ENCODE measurements at places on chromosomes 12 and 14.

- DNase-seq: no peak
Measured at GRCh38 chr14:91005716-91006115, 54.7 kb downstream of the RPS6KA5 start.

GRCh38 chr12:132065609-132066344 is 78.3 kb downstream of the DDX51 start:
- no peak for DNase-seq

DNA sequence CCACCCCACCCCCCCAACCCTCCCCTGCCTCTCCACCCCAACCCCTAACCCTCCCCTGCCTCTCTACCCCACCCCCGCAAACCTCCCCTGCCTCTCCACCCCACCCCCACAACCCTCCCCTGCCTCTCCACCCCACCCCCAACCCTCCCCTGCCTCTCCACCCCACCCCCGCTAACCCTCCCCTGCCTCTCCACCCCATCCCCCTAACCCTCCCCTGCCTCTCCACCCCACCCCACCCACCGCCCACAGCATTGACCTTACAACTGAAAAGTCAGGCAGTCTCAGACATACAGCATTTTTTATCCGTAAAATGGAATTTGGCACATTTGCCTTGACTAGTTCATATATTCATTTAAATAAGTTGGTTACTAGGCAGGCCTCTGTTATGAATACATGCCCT is 38.6 kb upstream of the ACTN1 start:
- no peak for DNase-seq

GRCh38 chr12:128792881-128793280 is 30.9 kb downstream of the SLC15A4 start:
- DNase-seq: no peak

DNA sequence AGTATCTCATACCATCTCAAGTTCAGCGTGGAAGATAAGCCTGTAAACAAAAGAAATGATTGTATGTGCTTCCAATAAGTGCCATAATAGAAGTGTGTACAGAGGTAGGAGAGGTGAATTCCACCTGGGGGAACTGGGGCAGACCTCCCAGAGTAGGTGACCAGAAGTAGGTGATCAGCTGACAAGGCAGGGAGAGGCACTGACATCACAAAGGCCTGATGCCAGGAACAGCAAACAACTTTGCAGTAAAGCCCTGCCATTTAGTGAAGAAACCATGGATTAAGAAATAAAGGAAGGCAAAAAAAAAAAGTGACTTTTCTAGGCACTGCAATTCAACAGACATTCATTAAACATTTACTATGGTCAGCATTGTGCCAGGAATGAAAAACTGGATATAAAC is 31.1 kb downstream of the NR1H4 start:
- no peak for DNase-seq

DNA sequence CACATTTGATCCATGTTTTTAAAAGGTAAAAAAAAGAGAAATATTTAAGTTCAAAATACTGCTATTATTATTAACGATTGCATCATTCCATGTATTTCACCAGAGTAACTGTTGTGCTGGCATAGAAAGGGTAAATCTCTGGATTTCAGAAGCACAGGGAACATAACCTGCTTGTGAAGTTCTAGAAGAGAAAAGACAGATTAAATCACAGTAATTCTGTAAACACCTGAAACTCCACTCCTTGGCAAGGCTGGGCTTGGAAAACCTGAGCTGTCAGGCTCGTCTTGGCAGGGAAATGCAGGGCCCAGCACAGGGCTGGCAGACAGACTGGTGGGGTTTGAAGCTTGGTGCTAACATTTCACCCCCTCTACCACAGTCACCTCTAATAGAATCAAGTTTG is 35.1 kb downstream of the SVOP start:
- no peak for DNase-seq

- DNase-seq: no peak
Measured at GRCh38 chr12:68804657-68805591, 3.1 kb upstream of the MDM2 start.

- DNase-seq: no peak
Measured at GRCh38 chr14:72663076-72663487, 230.8 kb downstream of the DPF3 start.

DNA sequence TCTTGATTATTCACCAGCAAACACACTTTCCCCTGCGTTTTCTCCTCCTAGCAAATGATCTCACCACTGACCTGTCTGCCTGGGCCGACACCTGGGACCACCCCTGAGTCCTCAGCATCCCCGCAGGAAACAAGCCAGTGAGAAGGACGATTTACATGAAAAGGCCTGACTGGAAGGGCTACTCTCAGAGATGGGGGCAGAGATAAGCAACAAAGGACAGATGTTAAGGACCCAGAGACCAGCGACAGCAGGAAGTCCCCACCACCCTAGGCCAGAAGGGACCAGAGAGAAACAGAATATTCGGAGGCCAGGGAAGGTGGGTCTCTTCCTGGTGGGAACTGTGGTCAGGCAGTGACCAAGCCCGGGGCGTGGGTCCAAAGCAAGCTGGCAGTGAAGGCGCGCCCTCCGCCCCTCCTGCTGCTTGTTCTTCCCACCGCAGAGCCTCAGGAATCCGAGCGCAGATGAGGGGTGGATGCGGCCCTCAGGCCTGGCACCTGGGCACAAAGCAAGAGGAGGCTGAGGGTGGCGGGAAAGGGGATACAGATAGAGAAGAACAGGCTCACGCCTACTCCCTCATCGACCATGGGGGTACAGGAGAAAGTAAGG is 55.8 kb downstream of the STX2 start:
- DNase-seq: no peak

DNA sequence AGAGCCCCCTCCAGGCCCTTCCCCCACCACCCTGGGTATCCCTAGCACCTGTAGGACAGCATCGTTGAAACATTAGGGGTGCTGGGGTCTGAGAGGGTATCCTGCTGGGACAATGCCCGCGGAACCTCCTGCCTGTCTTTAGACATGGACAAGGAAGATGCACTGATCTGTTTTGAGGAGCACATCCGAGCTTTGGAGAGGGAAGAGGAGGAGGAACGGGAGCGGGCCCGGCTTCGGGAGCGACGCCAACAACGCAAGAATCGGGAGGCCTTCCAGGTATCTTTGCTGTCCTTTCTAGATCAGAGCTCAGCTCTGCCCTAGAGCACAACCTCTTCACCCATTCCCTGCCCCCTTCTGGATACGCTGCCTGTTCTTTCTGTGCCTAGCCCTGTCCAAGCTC is 13.2 kb downstream of the PRPF40B start:
- no peak for DNase-seq

GRCh38 chr12:75446857-75447256 is 33.7 kb upstream of the GLIPR1 start:
- DNase-seq: no peak

- DNase-seq: no peak
Measured at GRCh38 chr14:71487449-71487848, 444.8 kb upstream of the RGS6 start.

GRCh38 chr12:9258676-9259075 is 50.5 kb upstream of the PZP start:
- no peak for DNase-seq

DNA sequence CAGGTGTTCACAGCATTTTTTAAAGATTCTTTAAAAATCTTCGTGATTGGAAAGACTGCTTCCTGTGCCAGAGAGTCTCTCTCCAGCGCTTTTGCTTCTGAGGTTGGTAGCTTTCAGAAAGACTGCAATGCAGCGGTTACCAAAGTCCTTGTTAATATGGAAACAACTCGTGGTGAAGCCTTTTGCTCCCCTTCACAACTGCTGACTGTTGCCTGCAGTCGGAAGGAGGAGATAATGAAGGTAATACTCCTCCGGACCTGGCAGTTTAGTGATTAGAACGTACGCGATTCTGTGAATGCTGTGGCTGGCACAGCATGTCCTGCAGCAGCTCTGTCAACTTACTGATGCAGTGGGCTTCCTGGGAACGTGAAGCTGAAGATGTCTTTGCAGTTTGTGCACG is 50.9 kb downstream of the TRAF3 start:
- DNase-seq: no peak

DNA sequence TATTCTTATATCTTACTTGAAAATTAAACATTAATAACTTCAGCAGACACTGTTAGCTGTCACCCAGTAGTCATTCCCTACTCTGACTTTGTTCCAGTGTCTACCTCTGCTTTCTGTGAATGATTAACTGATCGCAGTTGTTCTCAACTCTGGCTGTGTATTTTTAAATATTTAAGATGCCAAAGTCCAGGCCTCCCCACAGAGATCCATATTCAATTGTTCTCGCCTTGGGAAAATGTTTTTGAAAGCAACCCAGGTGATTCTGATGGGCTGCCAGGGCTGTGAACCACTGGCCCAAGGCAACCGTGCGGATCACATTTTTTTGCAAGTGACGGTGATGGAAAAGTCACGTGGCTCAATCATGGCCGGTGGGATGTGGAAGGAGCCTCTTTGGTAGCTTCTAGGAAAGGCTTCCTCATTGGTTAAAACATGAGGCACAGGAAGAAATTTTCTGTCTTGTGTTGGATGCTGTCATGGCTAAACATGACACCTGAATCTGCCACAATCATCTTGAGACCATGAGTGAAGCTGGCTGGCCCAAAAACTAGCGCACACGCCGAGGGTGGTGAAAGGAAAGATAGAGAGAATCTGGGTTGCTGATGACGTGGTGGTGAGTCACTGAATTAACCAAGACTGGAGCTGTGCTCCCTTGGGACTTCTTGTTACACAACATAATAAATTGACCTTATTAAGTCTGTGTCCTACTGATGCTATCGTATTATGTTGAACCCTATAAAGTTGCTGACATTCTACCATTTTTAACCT is 37.2 kb downstream of the RDH12 start:
- no peak for DNase-seq

- no peak for DNase-seq
Measured at GRCh38 chr12:64080319-64081007, 141.6 kb downstream of the KICS2 start.

DNA sequence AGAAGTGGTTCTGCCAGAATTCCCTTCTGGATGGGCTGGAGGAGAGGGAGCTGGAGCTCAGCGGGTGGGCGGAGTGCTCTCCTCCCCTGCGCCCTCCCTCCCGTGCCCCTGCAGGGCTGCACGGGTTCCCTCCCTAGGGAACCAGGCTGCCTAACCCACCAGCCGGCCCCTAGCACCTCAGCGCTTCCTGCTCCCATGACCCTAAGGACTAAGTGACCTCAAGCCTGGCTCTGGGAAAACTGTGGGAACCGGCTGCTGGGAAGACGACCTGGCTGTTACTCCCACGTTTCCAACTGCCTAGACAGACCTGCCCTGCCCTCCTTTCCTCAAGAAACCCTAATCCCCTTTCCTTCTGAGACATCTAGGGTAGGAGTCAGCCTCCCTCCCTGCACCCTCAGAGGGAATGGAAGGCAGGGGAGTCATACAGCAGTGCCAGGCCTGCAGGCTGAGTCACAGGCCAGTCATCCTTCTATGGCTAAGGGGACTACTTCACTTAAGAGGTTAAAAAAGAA is 31.5 kb downstream of the SLC6A12 start:
- no peak for DNase-seq

Measured in memory B cell (primary cell).